SJSA1 (cell line): ENCODE measurements at places on chromosomes 16 and 17. TPM values are rescaled to one million over a fixed set of nuclear protein-coding genes. Genes with fewer than 3 reads are reported as not detected.

PGP gene
- total RNA-seq: 37.8 and 47.1 TPM in 2 replicates

ZNF213 gene
- 2.6 and 3.8 TPM in 2 replicates for total RNA-seq

CA7 gene
- total RNA-seq: not detected in 2 replicates

KRT40 gene
- not detected in 2 replicates for total RNA-seq

RPS15A gene
- total RNA-seq: 1,455 and 2,575 TPM in 2 replicates

MYADML2 gene
- not detected in 2 replicates for total RNA-seq

ZC3H18 gene
- 14.6 and 18.2 TPM in 2 replicates for total RNA-seq

GRCh38 chr16:25628766-25629165 is 63.0 kb upstream of the HS3ST4 start:
- DNase-seq: no peak

- no peak for DNase-seq
Observed at GRCh38 chr16:11737713-11738112, 4.9 kb downstream of the TXNDC11 start.

GRCh38 chr17:79813297-79814126 is 16.6 kb upstream of the CBX8 start:
- no peak for DNase-seq

- no peak for DNase-seq
Observed at GRCh38 chr16:19549673-19550072, 5.8 kb upstream of the VPS35L start.

GRCh38 chr17:52027620-52028295 is 130.8 kb downstream of the CA10 start:
- peak; percentile 91 for DNase-seq

DNA sequence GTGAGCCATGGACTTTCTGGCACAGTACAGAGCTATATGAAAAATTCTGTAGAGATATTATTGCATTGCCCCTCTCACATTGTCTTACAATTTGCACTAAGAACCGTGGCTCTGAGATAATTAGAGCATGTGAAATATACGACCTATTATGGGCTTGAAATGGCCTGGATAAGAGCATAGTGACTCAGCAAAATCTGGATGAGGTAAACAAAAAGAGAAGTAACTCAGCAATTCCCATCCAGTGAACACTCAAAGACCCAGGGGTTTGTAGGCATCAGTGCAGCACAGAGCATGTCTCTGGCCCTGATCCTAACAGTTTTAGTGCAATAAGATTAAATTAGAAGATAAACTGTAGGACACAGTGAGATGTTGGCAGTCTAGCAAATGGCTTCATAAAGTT is 317.2 kb upstream of the MYOCD start:
- no peak for DNase-seq

DNA sequence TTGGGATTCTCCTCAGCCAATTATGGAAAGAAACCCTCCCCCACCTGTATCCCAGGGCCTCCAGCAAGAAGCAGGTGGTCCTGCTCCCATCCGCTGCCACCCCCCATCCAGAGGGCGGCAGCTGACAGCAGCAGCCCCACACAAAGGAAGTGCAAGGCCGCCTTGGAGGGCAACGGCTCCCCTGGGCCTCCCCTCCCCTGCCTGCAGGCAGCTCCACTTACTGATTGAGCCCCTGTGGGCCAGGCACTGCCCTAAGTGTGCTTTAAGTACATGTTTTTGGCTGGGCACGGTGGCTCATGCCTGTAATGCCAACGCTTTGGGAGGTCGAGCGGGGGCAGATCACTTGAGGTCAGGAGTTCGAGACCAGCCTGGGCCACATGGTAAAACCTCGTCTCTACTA is 257.6 kb downstream of the PARN start:
- DNase-seq: peak; percentile 23

GRCh38 chr16:84593825-84594724 is 23.8 kb downstream of the COTL1 start:
- DNase-seq: no peak

DNA sequence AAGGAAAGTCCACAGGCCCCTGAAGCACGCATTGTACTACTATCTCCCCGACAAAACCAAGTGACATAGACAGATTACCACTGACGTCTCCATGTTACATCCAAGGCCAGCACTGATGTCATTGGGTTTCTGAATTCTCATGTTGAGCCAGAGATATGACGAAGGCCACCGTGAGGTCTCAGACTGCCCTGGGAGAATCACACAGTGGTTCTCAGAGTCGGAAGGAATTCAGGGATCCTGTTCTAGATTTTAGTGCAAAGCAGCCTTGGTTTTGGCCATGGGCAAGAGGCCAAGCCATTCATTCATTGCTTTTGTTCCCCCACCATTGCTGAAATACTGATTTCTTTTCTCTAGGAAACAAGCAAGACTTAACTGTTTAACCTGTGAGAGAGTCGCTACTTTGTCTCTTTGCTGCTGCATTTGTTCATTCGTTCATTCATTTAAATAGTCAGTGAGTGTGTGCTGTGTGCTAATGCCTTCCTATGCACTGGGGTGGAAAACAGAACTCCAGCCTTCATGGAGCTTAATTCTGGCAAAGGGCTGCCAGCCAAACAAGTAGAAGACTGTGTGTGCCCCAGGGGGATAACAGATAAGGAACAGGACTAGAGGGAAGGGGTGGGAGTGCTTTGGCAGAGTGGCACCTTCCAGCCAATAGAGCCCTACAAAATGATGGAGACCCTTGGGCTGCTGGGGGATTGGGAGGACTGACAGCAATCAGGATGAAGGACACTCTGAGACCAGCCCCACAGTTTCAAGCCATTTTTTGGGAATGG is 222.3 kb downstream of the MSI2 start:
- no peak for DNase-seq

DNA sequence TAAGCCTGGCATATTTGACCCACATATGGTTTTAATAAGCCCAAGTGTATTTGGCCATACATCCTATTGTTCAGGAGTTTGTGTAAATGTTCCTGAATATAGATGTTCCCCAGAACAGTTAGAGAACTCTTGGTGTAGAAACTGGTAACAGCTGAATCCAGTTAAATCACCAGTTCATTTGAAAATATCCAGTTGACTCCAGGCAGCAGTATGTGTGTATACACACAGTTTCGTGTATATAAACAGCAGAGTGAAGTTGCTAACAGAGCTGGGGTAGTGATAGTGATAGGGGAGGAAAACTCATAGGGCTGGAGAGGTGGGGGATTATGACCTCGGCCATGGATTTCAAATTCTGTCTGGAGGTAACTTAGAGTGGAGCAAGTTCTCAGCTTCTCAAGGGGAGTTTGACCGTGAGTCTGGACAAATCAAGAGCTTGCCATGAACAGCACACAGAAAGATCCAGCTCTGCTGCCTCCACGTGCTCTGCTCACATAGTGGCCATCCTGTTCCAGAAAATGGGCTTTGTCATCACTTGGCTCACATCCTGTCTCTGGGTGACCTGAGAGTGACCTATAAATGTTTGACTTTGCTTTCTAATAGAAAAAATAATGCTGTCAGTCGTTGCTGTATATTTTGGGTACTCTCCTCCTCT is 30.6 kb upstream of the MMD start:
- peak; percentile 77 for DNase-seq

DNA sequence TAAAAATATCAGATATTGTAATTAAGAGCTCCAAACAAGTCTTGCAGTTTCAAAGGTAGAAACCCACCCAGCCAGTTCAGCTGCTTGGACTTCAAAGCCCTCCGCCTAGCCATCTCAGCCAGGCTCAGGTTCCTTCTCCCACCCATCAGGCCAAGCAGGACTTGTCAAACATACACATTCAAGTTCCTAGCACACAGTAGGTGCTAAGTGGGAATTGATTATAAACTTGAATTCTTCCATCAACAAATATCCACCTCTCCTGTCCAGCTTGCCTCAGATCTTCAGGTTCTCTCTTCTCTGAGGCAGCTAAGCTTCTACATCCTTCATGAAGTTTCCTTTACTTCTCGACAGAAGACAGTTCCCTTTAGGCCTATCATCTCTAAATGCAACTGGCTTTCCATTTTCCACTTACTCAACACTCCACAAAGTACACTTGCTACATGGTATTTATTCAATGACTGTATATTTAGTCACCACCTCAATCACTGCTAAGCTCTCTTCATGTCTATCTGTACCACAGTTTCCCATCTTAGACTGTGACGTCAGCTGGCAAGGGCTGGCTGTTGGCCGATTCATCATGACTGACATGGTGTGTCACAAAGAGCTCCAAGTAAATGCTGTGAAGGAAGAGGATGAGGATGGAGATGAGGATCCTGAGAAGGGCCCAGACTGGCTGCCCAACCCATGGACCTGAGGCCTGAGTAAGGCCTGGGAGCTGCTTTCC is 13.3 kb upstream of the COG7 start:
- DNase-seq: peak; percentile 44
